ENCODE measurements at places on chromosomes 2 and 18.

- DNase-seq: no peak
These were observed 22.6 kb downstream of the HOXD1 start for GRCh38 chr2:176211110-176211509.

DNA sequence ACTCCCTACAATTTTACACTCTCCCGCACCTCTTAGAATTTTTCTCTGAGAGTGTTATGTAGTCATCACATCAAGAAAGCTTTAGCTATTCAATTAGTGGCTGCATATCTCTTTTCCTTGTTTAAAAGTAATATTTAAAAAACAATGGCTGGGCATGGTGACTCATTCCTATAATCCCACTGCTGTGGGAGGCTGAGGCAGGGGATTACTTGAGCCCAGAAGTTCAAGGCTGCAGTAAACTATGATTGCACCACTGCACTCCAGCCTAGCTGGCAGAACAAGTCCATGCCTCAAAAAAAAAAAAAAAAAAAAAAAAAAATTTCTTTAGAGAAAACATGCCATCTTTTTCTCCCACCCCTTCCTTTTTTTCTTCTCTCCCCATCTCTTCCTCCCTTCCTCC is 44.3 kb downstream of the AQP4 start:
- no peak for DNase-seq

GRCh38 chr2:119242276-119243119 is 18.9 kb downstream of the STEAP3 start:
- peak; percentile 45 for DNase-seq

DNA sequence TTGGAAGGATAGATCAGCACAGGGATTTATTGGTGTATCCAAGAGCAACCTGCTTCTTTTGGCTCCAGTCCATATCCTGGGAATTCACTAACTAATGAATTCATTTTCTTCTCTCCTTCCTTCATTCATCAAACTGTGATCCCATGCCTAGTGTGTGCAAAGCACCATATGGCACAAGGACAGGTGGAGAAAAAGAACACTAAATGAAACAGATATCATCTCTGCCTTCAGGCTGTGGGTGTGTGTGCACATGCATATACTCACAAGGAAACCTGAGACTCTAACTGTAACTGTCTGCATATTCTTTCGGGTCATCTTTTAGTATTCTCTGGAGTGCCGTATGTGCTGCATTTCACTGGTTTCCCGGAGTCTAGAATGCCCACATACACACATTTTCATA is 20.2 kb downstream of the TNP1 start:
- no peak for DNase-seq

GRCh38 chr2:32262105-32262504 is 2.6 kb downstream of the NLRC4 start:
- no peak for DNase-seq

- no peak for DNase-seq
These were observed 182.2 kb upstream of the NRP2 start for GRCh38 chr2:205500065-205500464.

GRCh38 chr2:221451862-221452788 is 120.0 kb downstream of the EPHA4 start:
- no peak for DNase-seq

DNA sequence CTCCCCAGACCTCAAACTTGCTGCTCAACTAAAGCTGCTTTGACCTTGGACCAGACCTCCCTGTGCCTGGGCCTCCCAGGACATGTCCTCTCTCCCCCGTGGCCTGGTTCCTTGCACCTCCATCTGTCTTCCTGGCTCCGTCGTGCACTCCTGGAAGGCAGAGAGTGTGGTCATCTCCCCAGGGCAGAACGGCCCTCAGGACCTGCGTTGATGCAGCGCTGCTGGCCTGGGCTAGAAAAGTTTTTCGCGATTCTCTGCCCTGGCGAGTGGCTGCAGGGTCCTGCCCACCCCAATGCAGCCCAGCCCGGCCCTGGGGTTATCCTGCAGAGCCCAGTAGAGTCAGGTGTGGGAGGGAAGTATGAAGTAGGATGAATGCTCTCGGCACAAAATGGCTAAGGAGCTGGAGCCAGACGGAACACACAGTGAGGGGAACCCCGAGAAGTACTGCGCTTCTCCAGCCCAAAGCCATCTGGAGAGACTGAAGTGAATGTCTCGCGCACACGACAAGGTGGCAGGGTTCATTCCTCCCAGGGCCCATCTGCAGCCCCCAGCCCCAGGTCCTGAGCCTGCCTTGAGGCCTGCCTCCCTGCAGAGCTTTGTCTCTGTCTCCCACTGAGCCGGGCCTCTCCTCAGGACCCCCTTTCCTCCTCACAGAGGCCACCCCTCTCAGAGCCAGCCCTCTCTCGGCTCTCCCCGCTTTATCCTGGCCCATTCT is 41.7 kb downstream of the ATOH8 start:
- DNase-seq: no peak

DNA sequence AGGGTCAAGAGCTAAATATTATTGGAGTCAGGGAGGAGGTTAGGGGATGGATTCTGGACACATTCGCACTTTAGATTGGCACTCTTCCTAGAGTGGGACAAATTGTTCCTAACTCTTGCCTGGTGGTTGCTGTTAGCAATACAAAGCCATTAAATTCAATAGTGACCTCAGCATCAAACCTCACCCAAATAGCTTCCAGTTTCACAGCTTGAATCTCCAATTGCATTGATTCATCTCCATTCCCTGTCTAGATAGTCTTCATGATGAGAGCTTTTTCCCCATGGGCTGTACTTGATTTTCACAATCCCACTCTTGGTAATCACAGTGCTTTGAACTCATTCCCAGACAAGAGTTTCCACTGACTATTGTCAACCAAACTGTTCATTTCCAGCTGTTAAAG is 585.9 kb upstream of the SYT4 start:
- DNase-seq: no peak

DNA sequence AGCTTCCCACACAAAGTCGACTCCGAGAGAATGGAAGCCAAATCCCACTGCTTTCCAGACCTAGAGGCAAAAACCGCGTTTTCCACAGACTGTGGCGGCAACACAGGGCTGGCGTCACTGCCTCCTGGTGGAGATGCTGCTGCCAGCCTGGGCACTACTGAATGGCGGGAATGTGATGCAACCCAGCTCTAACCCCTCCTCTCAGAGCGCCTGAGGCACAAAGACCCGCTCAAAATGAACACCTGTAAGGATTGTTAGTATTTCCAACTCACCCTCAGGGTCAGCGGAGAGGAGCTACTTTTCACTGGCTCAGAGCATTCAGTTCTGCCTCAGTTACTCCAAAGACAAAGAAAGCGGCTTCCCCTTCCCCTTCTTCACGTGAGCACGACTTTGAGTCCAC is 548.0 kb upstream of the SALL3 start:
- peak; percentile 85 for DNase-seq

- DNase-seq: no peak
These were observed 162.1 kb upstream of the TTC39C start for GRCh38 chr18:23852236-23853045.

DNA sequence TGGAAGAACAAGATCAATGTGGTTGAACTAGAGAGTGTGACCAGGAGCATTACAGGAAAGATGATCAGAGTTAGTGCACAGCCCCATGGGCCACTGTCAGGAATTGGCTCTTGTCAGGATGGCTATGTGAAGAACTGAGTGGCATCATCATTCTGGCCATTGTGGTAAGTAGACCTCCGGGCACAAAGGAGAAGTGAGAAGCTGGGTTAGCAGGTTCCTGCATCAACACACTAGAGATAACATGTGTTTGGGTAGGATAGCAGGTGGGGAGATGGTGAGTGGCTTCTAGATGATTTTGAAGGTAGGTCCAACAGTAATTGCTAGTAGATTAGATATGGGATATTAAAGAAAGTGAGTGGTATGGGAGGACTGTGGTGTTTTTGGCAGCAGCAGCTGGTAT is 408.2 kb downstream of the TSN start:
- no peak for DNase-seq

DNA sequence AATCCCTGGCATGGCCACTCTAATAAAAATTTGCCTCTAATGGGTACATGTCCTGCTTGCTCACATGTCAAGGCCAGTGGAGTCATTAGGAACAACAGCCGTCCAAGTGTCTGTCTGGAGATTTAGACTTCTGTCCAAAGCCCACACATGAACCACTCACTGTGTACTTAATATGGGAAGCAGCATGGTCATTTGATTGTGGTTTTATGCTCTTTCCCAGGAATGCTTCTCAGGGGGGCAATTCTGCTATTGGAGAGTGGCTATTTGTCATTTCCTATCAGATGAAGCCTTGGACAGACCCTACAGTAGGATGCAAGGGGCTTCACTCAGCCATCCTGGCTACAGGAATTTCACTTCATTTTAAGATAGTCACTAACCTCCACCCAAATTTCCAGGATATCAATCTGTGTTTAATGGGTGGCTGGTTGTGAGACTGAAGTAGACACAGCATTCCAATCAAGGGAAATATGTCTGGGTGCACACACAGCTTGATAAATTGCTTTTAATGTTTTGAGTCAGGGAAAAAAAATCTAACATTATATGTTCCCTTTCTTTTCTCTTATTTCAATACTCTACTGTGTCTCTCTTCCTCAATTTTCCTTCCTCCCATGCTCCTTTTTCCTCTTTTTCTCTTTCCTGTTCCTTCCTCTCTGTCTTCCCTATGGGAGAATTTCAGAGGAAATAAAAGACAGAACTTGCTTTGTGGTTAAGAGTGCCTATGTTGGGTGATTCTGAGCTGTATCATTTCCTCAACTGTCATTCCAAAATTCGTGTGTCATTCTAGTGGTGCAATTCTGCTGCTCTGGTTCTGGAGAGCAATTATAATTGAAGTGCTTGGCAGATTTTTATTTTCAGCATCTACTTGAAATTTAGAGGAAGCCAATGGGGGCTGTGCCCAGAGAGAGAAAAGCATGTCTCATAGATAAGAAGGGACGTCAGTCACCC is 320.1 kb downstream of the OSR1 start:
- no peak for DNase-seq

- DNase-seq: no peak
These were observed 839 bp upstream of the GPR148 start for GRCh38 chr2:130728007-130728454.

GRCh38 chr2:97906307-97906706 is 89.4 kb downstream of the TMEM131 start:
- DNase-seq: no peak

GRCh38 chr2:155062250-155062921 is 363.9 kb downstream of the KCNJ3 start:
- DNase-seq: no peak

GRCh38 chr2:222033541-222033940 is 265.3 kb downstream of the PAX3 start:
- no peak for DNase-seq

DNA sequence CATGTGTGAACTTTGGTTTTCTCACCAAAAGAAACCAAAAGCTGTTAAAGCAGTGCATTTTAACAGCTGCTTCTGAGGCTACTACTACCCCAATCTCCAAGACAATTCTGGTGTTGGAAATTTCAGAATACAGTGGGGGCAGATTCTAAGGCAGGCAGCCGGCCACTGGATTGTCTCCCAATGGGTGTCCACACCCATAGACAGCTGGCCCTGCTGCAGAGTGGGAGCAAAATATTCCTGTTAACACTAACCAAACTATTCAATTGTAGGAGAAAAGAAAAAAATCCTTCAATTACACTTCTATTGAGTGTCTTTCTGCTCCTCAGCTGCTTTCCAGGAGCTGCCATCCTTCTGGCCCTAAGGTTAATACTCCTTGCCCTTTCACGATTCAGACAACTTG is 223.7 kb downstream of the ALK start:
- no peak for DNase-seq

DNA sequence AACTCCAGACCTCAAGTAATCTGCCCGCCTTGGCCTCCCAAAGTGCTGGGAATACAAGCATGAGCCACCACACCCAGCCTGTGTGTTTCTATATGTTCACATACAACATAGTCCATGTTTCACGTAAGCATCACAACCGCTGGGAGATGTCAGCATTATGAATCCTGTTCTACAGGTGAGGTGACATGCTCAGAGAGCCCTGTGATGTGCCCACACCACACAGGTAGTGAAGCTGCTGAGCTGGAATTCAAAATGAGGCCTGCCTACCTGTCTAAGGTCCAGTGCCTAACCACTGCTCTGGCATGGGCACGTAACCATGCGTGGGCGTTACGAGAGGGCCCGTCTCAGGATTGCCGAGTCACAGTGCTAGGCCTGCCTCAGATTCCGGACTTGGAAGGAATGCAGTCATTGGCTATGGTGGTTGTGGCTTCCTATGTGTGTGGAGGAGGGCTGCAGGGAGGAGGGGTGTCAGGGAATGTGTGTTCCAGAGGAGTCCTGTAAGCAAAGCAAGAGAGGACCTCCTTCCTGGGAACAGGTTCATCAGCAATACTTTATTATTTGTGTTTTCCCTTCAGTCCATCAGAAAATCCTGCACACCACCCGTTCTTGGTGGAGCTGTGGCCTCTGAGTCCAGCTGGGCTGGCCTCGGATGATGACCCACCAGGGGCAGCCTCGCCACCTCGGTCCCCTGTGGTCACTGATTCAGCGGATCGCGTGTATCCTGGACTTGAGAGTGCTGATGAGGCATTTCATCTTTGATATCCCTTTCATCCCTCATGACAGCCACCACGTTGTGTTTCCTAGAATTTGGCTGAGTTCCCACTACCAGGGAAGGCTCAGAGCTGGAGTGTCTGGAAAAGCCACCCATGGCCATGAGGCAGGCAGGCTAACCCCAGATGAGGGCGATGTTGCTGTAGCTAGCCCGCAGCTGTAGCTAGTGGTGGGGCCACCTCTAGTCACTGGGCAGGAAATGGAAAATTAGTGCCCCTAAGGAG is 31.1 kb downstream of the HK2 start:
- no peak for DNase-seq

- no peak for DNase-seq
These were observed 159.4 kb downstream of the DYSF start for GRCh38 chr2:71612581-71613402.

- DNase-seq: no peak
These were observed 154.8 kb downstream of the COL6A3 start for GRCh38 chr2:237259201-237259600.

DNA sequence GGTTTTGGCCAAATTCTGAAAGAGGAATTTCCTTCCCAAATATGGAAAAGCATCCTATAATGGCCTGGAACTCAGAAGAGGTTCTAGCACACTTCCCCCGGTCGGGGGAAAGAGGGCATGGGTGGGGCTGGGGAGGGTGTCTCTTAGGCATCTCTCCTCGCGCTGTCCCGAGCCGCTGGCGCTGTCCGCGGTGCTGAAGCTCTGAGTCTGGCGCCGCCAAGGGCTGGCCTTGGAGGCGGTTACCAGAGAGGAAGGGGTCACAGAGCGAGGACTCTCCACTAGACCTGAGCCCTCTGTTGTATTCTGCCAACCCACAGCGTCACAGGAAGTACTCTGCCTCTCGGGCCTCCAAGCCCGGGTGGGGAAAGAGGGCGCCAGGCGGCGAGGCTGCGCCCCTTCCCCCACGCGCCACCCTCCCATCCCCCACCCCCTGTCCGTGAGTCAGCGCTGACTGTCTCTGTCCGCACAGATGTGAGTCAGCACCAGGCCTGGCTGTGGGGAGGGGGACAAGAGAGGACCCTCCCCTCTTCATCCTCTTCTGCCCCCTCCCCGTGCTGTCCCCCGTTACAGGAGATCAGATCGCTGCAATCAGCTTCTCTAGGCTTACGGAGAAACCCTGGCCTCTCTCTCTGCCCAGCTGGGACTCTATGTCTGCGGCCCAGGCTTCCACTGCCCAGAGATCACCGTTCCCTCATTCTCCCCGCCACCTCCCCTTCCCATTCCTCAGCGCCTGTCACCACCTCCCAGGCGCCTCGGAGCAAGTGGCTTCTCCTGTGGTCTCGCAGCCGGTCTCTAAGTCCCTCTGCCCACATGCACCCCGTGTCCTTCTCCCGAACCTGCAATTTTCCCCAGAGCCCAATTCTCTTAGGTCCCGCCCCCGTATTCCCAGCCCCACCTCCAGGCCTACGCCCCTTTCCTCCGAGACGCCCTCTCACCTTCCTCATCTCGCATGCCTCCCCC is 779 bp downstream of the PTPRN start:
- peak; percentile 26 for DNase-seq

- DNase-seq: no peak
These were observed 62.9 kb downstream of the COBLL1 start for GRCh38 chr2:164778723-164779122.

Measured in NCI-H748 treated with DMSO at 0.1 percent for 48 hours (cell line).